Fibroblast of skin of left quadriceps (primary cell): ENCODE measurements at places on chromosomes 2 and 18.

GRCh38 chr2:79832511-79833234 is 319.8 kb downstream of the CTNNA2 start:
- DNase-seq, result no peak

GRCh38 chr2:143121079-143121478 is 8.1 kb upstream of the ARHGAP15 start:
- no peak for DNase-seq

GRCh38 chr2:135998879-135999278 is 13.5 kb upstream of the DARS1 start:
- DNase-seq, result no peak

DNA sequence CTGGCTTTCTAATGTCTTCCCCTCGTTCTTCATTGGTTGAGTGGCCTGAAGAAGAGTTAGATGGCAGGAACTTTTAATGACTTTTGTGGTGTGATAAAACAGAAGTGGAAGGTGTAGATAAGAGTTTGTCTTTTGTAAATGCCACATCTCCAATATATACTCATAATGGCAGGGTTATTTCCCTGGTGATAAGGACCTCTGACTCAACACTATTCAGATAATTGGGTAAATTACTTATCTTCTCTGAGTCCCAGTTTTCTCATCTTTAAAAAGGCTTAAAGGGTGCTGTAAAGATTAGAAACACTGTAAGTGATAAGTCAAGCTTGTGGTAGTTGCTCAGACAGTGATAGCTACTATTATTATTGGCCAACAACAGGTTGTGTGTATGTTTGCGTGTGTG is 9.5 kb downstream of the KLHL14 start:
- no peak for DNase-seq

- no peak for DNase-seq
Observed at GRCh38 chr2:31294196-31294595, 60.2 kb downstream of the EHD3 start.
